ENCODE measurements at places on chromosomes 13 and 19.

DNA sequence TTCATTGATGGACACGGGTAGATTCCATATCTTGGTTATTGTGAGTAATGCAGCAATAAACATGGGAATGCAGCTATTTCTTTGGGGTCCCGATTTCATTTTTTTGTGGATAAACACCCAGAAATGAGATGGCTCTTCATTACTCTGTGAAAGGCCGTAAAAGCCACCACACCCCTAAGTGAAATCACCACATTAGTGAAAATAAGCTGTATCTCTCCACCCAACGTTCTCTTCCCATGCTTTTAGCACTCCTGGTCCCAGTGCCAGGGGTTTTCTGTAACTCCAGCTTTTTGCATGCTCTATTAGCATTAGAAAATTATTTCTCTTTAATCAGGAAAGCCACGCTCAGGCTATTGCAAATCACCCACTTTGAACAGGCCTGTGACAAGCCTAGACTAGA is 15.8 kb downstream of the CHAMP1 start:
- no peak for DNase-seq

- no peak for DNase-seq
These were observed 42.6 kb downstream of the KPNA3 start for GRCh38 chr13:49749848-49750247.

DNA sequence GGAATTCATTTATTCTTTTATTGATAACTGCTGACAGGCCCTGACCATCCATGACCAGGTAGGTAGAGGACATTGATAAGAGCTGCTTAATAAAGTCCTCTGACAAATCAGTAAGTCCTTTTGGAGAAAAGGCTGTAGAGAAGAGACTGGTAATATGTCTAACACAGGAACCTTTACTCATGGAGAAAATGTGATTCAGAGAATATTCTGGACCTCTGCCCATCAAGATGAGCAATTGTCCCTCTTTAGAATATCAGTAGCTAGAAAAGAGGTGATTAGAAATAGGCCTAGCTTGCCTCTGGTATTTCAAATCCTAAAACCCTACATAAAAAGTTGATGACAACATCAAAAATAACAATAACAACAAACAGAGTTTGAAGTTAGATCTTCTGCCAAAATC is 642.3 kb downstream of the TBC1D4 start:
- DNase-seq: no peak

DNA sequence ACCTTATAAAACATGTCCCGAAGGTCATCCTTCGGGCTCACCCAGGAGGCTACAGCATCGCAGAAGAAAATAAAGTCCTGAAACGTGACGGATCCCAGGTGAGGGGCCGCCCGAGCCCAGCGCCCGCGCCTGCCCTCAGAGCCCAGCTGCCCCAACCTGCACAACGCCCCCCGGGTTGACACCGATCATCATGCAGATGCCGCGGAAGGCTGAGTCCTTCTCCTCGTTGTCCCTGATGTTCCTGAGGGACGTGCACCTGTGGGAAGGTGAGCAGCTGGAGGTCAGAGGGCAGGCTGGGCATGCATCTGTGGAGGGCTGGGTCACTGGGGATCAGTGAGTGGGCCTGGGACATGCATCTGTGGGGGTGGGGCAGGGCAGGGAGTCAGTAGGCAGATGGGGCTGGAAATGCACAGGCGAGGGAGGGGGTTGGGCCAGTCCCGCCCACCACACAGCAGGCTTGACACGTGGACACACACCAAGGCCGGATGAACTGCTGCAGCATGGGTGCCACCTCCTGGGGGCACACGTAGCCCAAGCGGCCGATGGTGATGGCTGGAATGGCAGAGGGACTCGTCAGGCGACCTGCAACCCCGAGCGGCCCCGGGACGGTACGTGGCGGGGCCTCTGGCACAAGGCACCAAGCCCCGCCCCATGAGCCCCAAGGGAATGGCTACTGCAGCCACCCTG is 5.3 kb upstream of the FBXW9 start:
- no peak for DNase-seq

GRCh38 chr13:42219051-42219450 is 52.9 kb upstream of the AKAP11 start:
- no peak for DNase-seq

DNA sequence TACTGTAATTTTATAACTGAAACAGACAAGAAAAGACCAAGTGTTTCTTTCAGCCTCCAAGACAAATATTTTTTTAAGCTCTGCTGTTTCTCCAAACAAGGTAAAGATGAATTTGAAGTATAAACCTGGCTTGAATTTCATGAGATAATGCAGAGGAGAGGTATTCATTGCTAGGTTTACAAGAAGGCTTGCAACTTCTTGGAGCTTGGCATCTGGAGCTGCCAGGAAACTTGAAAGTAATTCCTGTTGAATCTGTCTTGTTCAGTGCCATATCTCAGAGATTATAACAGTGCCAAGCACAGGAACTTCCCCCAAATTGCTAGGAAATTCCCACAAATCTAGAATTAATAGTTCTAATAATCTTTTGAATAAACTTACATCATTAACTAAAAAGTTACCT is 70.9 kb downstream of the CDK8 start:
- no peak for DNase-seq

DNA sequence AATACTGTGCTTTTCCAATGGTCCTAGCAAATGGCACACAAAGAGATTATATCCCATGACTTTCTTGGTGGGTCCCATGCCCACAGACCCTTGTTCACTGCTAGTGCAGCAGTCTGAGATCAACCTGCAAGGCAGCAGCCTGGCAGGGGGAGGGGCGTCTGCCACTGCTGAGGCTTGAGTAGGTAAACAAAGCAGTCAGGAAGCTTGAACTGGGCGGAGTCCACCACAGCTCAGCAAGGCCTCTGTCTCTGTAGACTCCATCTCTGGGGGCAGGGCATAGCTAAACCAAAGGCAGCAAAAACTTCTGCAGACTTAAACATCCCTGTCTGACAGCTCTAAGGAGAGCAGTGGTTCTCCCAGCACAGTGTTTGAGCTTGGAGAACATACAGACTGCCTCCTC is 82.9 kb downstream of the ZNF737 start:
- DNase-seq: no peak

GRCh38 chr19:40982594-40983101 is 8.4 kb upstream of the CYP2B6 start:
- no peak for DNase-seq

GRCh38 chr19:18422530-18423191 is 3.5 kb downstream of the SSBP4 start:
- DNase-seq: no peak

DNA sequence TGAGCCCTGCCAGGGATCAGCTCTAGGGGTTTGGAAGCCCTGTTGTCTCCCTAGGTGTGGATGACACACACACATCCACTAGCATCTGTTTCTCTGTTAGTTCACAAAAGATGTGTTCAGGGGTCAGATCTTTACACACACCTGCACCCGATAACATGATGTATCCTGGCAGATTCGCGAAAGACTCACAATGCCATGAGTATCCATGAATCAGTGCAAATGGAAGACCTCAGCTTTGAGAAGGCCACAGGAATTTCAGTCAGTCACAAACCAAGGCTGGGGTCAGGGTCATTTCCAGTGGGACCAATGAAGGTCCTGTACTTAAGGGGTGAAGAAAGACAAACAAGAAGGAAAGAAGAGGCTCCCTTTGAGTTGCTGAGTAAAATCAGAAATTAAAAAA is 898.2 kb downstream of the UQCRFS1 start:
- no peak for DNase-seq

DNA sequence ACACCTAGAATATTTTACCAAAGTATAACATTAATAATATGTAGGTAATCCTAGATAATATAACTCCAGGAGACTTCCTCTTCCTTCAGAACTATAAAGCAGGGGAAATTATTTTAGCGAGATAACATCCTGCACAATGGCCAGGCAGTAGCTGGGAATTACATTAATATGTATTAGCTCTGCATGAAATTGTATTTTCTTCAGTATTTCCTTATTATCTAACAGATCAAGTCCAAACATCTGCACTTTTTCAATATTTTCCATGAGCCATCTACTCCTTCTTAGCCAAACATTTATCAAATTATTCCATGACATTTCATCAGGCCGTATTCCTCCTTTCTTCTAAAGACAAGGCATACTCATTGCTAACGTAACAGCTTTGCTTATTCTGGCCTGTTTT is 98.8 kb upstream of the PCDH9 start:
- no peak for DNase-seq

Measured in HL-60 (cell line).